Endodermal cell (in vitro differentiated cells): ENCODE measurements at places on chromosomes 3 and 15.

DNA sequence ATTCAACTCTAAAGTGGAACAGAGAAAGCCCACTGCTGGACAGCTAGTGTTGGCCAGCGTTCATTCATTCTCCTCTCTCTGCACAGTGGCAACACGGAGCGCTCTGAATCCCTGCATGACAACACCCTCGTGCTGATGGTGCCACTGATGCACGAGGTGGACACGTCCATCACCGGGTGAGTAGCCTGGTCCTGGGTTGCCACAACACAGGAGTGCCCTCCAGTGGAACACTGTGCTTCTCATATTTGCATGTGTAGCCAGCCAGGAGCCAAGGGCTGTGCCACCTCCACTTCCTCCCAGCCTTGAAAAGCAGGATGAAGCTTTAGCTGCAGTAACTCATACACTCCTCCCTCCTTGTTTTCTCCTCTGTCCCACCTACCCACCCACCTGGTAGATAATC is 120.0 kb upstream of the CTDSPL start:
- peaks cover 24% of the 10 kb centered on the region for H3K4me1 ChIP-seq
- no peak for DNase-seq
- H3K4me3 ChIP-seq: no peak overlapping the region
- no peak overlapping the region for H3K27ac ChIP-seq

- no peak overlapping the region for H3K27ac ChIP-seq
- H3K27me3 ChIP-seq: no peaks in the 10 kb centered on the region
Observed at GRCh38 chr3:12897381-12898289, 56.3 kb upstream of the RPL32 start.

GRCh38 chr3:150348500-150348899 is 59.6 kb upstream of the TSC22D2 start:
- H3K4me3 ChIP-seq: no peak overlapping the region
- no peak for DNase-seq
- H3K36me3 ChIP-seq: no peaks in the 10 kb centered on the region
- no peaks in the 10 kb centered on the region for H3K27me3 ChIP-seq
- no peaks in the 10 kb centered on the region for H3K4me1 ChIP-seq
- H3K27ac ChIP-seq: no peak overlapping the region

DNA sequence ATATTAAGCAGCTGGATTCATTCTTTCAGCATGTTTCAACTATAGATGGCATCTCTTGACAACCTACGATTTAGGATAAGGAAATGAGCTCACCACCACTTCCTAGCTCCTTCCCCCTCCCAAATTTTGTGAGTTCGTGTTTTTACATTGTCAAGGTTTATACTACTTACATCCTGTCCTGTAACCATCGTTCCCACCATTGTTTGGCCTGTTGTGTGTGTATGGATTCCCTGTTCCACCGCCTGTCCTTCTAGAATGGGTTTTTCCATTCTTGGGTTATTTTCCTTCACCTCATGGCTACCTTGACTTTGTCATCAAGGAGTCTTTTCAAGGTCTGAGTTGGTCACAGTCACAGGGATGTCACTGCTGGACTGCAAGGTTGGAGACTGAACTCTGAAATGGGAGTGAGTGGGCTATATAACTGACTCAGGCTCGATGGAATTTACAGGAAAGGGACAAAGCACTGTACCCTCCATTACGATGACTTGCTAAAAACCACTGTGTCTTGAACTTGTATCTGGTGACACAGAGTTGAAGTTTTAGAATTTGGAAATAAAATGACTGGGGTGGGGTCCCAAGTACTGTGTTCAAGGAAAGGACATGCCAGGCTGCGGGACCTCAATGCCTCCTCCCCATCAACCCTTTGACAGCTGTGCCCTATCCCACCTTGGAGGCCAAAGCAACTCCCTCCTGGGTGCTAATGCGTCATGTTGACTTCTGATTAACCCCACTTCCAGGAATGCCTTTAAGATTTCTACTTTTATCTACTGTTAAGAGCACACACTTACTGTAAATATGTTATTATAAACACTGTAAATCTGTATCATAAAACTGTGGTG is 66.8 kb upstream of the BLM start:
- no peak for DNase-seq
- no peaks in the 10 kb centered on the region for H3K27me3 ChIP-seq
- H3K4me1 ChIP-seq: no peaks in the 10 kb centered on the region
- no peak overlapping the region for H3K27ac ChIP-seq
- no peaks in the 10 kb centered on the region for H3K36me3 ChIP-seq
- H3K4me3 ChIP-seq: no peak overlapping the region

DNA sequence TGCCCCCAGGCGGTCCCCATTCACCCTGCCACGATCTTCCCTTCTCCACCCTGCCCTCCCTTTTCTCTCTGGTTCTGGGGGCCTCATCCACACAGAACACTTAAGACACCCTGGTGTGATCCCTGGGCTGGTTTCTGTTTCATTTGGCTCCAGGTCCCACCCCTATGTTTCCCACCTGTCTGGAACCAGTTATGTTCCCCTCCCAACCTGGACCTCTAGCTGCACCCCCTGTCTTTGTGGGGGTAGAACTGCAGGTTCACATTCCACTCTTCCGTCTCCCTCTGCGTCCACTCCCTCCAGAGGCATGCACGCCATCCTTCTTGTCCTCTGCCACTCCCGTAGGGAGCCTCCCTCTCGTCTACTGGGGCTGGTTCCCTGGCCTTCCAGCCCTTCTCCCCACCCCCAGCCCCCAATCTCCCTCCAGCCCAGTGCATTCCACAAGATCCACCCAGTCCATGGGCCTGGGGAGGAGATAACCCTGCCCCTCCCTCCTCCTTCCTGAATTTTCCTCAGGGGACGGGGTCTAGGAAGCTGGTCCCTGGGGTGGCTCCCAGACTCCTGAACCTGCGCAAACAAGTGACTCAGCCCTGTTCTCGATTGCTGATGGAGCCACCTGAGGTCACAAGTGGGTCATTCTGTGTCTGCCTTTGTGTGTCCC is 73.8 kb downstream of the ABTB1 start:
- H3K4me1 ChIP-seq: no peaks in the 10 kb centered on the region
- H3K27me3 ChIP-seq: no peaks in the 10 kb centered on the region
- no peak for DNase-seq
- no peak overlapping the region for H3K4me3 ChIP-seq
